ENCODE measurements at places on chromosomes 2 and 18.

GRCh38 chr2:162177301-162177700, 25.3 kb upstream of the GCG start:
- DNase-seq, result no peak

- DNase-seq, result no peak
Observed at GRCh38 chr2:26757873-26758789, 6.0 kb upstream of the SLC35F6 start.

DNA sequence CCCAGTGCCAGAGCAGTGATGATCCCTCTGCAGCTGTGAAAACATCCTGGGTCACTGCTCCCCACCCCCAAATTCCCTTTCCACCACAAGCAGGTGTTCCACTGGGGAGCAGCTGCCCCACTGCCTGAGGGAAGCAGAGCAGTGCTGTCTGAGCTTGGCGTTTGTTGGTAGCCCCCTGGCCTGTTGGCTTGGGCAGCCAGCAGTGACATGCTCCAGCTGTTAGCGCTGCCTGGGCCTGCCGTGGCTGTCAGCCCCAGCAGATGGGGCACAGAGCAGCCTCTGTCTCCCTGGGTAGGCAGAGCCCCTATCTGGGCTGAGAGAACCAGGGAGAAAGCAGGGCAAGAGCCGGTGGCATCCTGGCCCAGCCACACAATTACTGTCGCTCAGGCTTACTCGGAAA, 247.7 kb downstream of the GLI2 start:
- DNase-seq, result no peak

GRCh38 chr2:157443795-157444640, at the start of gene CYTIP:
Gene CYTIP, minus strand, starts transcription at chr2:157444089. Its CDS starts 69 bp downstream, at chr2:157444020.
- no peak for DNase-seq

DNA sequence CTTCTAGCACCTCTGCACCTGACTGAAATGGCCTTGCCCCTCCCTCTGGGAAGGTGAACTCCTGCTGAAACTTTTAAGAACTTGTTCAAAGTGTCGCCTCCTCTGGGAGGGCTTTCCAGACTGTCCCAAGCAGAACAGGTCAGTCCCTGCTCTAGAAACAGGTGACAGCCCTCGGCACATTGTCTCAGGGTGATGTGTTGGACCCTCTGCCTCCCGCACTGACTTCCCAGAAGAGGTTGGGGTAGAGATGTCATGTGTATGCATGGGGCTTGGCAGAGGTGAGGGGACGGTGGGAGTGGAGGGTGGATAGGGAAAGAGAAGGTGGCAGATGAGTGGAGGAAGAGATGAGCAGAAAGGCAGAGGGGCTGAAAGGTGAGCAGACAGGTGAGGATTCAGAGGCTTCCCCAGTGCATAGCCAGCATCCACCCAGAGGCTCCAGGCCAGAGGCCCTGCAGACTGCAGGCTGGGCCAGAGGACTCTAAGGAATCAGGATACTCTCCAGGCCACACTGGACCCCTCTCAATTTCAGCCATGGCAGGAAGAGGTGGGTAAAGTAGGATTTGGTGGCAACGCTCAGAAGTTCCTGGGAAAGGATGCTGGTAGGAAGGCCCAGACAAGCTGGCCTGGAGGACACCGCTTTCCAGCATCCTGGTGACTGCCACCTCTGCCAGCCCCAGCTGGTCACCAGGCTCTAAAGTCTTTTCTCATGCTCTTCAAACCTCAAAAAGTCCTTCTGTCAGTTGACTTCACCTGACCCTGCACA, 24.8 kb upstream of the TNS1 start:
- no peak for DNase-seq

DNA sequence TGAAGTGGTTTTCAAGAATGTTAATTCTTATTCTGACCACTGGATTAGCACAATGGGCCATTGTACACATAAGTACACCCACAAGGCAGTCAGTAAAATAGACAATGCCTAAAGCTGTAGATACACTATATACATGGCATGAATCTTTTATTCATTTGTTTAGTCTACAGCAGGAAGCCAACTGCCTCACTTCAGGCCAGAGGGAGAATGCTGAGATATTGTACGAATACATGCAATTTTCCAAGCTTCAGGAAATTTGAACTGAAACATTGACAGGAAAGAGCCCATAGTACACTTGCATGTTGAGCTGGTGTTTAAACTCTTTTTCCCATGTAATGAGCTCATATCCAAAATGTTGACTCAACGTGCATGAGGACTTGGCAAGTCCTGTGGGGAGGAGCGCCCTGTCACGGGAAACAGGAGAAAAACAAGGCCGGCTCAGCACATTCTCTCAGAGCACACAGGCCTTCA, 111.6 kb upstream of the CYP1B1 start:
- no peak for DNase-seq

Data from WERI-Rb-1 (cell line).